Activated CD4-positive, alpha-beta T cell treated with anti-CD3 and anti-CD28 coated beads for 4 hours (primary cell): ENCODE measurements at places on chromosomes 7 and 10.

GRCh38 chr10:73925539-73925938 is 14.6 kb downstream of the PLAU start:
- no peak for DNase-seq

GRCh38 chr10:85851325-85851724 is 515.3 kb downstream of the GRID1 start:
- DNase-seq = no peak

- no peak for DNase-seq
Observed at GRCh38 chr10:6400331-6400730, 179.7 kb downstream of the PRKCQ start.

- DNase-seq = no peak
Observed at GRCh38 chr10:17234431-17234945, 6.4 kb downstream of the VIM start.

- DNase-seq = no peak
Observed at GRCh38 chr10:75084834-75085384, 26.5 kb upstream of the SAMD8 start.

DNA sequence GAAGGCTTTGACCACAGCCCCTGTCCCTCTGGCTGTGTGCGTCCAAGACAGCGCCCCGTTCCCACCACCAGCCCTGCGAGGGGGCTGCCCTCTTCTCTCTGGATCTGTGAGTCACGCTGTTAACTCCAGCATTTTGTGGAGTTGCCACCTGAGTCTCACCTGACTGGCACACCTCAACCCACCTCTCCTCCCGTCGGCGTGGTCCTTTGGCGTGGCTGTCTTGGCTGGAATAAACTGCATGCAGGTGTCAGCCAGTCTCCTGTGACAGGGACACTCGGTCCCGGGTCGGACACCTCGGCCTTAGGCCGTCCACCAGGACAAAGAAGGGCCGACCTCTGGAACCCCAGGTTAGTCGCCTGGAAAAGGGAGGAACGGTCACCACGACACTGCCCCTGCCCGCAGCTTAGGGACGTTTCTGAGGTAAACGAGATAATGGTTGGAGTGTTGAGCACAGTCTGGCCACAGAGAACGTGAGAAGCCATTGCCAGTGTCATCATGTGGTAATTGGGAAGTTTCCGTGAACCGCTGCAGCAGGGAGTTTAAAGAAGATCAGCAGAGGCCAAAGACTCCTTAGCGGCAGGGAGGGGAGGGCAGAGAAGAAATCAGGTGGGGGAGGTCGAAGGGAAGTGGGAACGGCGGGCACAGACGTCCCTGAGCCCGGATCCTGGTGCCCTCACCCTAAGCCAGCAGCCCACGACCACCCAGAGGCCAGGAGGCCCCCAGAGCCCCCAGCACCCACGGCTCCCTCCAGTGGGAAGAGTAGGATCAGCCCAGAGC is 73.6 kb upstream of the FAM20C start:
- no peak for DNase-seq

DNA sequence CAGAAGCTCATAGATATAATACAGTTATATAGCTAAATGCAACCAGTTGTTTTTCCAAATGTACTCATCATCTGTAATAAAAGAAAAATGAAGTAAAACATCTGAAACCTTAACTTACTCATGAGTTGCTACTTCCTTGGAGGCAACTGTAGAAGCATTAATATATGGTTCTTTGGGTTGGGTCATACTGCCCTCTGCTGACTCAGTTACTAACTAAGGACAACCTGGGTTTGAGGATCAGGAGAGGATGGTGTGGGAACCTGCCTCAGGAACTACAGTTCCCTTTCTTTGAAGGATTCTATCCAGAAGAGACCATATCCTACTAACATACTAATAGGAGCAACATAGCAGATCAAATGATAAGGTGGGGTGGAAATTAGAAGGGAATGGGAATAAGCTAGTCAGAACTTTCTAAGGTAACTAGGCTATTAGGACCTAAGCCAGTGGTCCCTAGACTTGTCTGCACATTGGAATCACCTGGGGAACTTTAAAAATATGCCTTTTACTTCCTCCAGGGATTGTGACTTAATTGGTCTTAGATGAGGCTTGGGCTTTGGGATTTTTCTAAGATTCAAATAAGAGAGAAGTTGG is 20.7 kb downstream of the COX15 start:
- peak; percentile 6 for DNase-seq

DNA sequence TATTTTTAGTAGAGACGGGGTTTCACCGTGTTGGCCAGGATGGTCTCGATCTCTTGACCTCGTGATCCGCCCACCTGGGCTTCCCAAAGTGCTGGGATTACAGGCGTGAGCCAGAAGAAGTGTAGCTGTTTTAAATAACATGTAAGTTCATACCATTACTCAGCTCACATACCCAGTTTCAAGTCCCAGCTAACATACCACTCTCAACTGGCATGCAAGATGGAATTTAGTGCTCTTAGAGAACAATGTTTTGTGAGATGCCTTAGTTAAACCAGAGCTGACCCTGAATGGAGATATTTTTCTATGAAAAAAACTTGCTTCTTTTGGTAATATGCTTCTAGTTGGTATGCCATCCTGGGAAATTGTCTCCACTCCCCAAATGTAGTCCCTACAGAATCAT is 37.3 kb downstream of the HBP1 start:
- no peak for DNase-seq

GRCh38 chr10:100863433-100863832 is 49.3 kb upstream of the SLF2 start:
- DNase-seq = no peak

- no peak for DNase-seq
Observed at GRCh38 chr10:16814012-16814411, 3.2 kb downstream of the RSU1 start.

GRCh38 chr10:100508691-100509150 is 10.9 kb downstream of the SEC31B start:
- peak; percentile 54 for DNase-seq

- no peak for DNase-seq
Observed at GRCh38 chr10:804191-804781, 114.8 kb upstream of the DIP2C start.

GRCh38 chr7:26853788-26854393 is 10.5 kb downstream of the SKAP2 start:
- DNase-seq = no peak

DNA sequence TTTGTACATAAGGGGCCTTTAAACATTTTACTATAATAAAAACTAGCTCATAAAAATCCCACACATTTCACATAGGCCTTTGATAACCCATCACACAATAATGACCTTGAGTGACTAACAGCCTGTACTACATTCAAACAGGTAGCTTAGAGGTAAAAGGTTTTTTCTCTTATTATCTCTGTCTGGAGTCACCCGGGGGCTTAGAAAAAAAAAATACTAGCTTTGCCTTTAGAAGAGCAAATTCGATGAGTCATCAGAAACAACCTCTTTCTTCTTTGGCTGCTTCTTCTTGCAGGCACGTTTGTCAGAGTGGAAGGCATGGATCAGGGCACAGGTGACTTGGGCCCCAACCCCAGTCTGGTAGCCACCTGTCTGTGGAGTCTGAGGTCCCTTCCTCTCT is 43.4 kb upstream of the ADO start:
- DNase-seq = peak; percentile 27

- no peak for DNase-seq
Observed at GRCh38 chr7:17155529-17155928, 142.9 kb upstream of the AHR start.

DNA sequence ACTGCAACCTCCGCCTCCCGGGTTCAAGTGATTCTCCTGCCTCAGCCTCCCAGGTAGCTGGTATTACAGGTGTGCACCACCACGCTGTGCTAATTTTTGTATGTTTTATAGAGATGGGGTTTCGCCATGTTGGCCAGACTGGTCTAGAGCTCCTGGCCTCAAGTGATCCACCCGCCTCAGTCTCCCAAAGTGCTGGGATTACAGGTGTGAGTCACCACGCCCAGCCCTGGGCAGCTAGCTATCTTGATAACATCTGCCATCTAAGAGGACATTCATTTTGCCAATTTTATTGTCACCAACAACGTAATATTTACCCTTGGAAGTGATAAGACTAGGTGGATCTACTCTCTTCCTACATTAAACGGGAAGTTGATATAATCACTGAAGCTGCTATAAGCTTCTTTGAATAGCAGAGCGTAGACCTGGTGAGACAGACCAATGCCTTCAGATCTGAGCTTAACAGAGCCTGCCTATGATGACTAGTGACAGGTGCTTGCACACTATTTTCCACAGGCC is 39.7 kb upstream of the SLC35B4 start:
- DNase-seq = no peak

GRCh38 chr7:153331427-153331826 is 571.9 kb downstream of the ACTR3B start:
- DNase-seq = no peak

DNA sequence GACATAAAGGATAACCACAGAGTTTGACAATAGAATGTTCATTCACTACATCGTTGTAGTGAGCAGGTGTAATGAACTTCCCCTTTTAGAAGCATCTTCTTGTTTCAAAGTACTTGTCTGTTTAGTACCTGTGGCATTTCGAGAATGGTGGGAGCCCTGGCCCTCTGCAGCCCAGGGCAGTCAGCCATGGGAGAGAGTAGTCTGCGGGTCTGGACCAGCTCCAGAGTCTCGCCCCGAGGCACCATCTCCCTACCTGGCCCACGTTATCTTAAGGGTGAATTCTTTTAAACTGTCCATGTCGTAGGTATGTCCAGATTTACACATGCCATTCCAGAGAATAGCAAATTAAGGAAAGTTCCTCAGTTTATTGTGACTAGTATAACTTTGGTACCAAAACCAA is 99.7 kb downstream of the BMPR1A start:
- DNase-seq = no peak

GRCh38 chr7:24877790-24878311 is 102.1 kb downstream of the OSBPL3 start:
- DNase-seq = peak; percentile 17

DNA sequence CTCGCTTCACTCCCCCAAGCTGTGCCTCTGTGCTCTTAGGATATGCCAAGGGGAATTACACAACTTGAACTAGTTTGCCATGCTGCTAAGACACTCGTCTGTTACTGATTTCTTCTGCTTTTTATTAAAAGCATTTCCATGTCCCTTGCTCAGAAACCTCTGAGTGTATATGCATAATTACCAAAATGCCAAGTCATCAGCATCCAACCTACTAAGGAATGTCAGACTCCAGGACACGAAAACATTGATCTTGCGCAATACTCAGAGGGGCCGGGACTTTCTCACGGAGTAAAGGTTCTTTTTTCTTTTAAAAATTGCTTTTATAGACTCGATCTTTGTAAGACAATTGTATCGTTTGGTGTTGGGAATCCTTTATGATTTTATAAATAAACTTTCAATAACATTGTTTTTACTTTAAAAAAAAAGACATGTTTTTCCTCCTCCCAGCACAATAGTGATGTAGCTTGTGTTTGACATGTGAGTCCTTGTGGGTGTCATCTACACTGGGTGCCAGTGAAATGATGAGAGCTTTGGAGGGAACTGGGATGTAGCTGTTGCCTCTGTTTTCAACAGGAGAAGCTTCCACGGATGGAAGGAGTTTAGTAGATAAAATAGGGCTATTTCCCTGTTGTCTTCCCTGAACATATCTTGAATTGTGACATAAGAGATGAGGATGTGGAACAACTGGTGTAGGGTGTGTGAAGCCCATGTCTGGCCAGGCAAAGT is 43.6 kb downstream of the CNNM1 start:
- no peak for DNase-seq

DNA sequence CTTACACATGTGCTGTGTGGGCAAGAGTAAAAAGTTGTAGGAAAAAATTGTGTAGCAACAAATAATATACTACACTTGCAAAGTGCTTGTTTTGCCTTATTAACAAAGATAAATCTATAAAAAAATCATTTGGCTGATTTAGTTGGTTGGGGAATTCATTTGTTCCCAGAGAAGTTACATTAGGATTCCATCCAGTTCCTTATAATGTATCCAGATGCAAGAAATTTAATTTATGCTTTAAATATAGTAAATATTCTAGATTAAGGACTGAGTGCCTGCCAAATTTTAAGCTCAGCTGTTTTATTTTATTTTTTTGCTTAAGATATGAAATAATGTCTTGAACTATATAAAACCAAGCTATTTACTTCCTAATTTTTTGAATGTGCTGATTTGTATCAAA is 1169.9 kb downstream of the NXPH1 start:
- DNase-seq = no peak

- no peak for DNase-seq
Observed at GRCh38 chr7:65448816-65449504, 75.3 kb downstream of the ZNF92 start.

DNA sequence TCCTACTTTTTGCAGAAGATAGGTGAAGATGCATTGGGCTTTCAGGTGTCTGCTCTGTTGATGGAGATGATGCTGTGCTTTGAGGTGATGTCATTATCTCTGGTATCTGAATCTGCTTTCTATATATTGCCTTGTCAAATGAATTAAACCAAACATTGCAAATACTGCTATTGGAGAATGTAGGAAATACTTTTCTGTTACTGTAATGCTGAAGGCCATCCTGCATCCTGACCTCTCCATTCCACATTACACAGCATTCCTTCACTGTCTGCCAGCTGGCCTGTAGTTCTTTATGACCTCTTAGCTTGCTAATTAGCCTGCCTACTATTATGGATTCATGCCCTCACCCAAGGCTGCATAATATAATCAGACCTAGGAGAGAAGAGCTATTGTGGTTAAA is 73.2 kb downstream of the VCL start:
- DNase-seq = no peak

DNA sequence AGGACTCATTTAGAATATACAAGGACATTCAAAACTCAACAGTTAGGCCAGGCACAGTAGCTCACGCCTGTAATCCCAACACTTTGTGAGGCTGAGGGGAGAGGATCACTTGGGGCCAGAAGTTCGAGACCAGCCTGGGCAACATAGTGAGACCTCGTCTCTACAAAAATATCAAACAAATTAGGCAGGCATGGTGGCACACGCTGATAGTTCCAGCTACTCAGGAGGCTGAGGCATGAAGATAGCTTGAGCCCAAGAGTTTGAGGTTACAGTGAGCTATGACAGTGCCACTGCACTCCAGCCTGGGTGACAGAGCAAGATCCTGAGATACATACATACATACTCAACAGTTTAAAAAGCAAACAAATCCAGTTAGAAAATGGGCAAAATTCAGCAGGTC is 44.9 kb downstream of the GNA12 start:
- no peak for DNase-seq

- DNase-seq = no peak
Observed at GRCh38 chr10:7233259-7233991, 177.4 kb downstream of the SFMBT2 start.

DNA sequence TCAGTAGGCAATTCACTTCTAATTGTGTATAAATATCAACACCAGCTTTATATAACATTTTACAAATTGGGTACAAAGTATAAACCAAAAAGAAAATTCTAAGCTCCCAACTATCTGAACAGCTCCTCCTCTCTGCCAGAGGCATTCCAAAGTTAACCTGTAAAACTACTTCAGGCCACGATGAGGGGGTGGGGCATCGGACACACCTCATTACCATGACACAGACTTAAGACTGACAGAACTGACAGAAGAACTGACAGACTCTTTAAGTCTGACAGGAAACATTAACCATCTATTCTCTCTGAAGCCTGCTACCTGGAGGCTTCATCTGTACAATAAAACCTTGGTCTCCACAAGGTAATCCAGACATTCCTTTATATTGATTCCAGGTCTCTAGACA is 12.3 kb downstream of the ESYT2 start:
- no peak for DNase-seq
